T-helper 1 cell treated with Interleukin-12 subunit alpha and Interleukin-12 subunit beta and Interleukin-4 antibody, amounts not matched to agents 30 ng/mL and 1 ng/mL, for 36 hours (primary cell): ENCODE measurements at places on chromosomes 1 and 21. TPM values are rescaled to one million over a fixed set of nuclear protein-coding genes. Genes with fewer than 3 reads are reported as not detected.

The TLCD4 gene
- total RNA-seq: not detected in 2 replicates

The CADM3 gene
- total RNA-seq: not detected in 2 replicates

The ZNF695 gene
- total RNA-seq: 0.17 TPM in 1 of 2 replicates, not detected in the other

The TFF2 gene
- not detected in 2 replicates for total RNA-seq

The FGR gene
- total RNA-seq: 0.15 and 0.22 TPM in 2 replicates

The VAV3 gene
- total RNA-seq: 2.0 and 2.5 TPM in 2 replicates

The SUSD4 gene
- total RNA-seq: 0.24 and 0.51 TPM in 2 replicates

The CRNN gene
- not detected in 2 replicates for total RNA-seq

The MYBPH gene
- total RNA-seq: not detected in 2 replicates

The DRAXIN gene
- 0.10 and 0.15 TPM in 2 replicates for total RNA-seq

The CFHR2 gene
- total RNA-seq: not detected in 2 replicates

The PTP4A2 gene
- total RNA-seq: 572 and 600 TPM in 2 replicates

The ZMPSTE24 gene
- 39.5 and 40.5 TPM in 2 replicates for total RNA-seq

The TINAGL1 gene
- not detected in 2 replicates for total RNA-seq

The NBPF10 gene
- 5.8 and 6.3 TPM in 2 replicates for total RNA-seq

The MRPL55 gene
- 34.6 and 41.1 TPM in 2 replicates for total RNA-seq

The RXFP4 gene
- not detected in 2 replicates for total RNA-seq

The CHI3L1 gene
- total RNA-seq: not detected in 2 replicates
